ENCODE measurements at places on chromosomes 7 and 10. TPM values are rescaled to one million over a fixed set of nuclear protein-coding genes. Genes with fewer than 3 reads are reported as not detected.

SVOPL gene
- not detected for total RNA-seq

DNA sequence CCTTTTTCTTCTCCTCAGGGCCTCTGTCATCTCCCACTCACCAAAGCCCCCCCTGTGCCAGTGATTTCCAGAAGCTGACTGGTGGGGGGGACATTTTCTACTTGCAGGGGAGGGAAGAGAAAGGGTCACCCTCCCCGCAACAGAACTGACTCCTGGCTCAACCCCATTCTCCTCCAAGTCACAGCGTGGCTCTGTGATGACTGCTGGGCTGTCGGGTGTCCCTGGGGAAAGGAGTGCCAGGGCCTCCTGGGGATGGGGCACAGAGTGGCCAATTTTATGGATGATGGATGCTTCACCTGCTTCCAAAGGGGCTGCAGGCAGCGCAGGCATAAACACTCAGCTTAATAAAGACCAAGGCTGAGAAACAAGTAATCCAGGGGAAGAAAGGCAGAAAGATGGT lies 523.0 kb downstream of the PTPRN2 start:
- no peak for DNase-seq

DNA sequence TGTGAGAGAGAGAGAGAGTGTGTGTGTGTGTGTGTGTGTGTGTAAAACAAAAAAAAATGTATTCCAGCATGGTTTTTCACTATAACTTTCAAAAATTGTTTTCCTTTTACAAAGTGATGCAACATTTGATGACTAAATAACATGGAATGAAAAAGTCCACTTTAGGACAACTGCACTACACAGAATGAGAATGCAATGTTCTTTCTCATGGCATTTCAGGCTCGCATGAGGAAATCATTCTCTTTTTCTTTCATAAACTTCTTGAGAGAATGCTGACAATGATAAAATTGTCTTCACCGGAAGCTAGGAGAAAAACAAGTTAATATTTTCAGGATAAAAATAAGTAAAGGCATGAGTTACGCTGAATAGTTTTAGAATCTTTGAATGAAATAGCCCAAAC lies 53.7 kb downstream of the SLC16A12 start:
- no peak for DNase-seq

DNA sequence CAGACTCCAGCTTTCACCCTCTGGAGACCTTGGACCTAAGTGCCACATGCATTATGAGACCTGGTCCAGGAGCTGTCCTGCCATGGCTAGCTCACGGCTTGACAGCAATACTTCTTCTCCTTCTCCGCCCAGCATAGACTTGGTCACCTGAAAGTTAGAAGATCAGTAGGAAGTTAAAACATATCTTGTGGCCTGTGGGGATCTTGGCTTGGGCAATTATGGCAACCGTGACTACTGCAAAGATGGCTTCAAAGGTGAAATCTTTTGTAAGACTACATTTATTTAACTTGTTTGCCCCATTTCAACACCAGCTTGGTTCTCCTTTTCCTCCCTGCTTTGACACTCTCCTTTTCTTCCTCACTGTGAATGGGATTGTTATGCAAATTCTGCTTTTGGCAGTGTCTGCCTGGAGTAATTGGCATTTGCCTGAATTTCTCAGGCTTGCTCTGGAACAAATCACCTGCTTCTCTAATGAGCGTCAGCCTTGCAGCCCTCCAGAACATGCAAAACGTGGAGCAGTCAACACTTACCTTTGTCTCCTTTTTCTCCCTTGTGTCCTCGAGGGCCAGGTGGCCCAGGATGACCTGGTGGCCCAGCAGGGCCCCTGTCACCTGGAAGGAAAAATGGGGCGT lies 53.4 kb downstream of the COL17A1 start:
- no peak for DNase-seq

ENKUR gene
- not detected for total RNA-seq

DNA sequence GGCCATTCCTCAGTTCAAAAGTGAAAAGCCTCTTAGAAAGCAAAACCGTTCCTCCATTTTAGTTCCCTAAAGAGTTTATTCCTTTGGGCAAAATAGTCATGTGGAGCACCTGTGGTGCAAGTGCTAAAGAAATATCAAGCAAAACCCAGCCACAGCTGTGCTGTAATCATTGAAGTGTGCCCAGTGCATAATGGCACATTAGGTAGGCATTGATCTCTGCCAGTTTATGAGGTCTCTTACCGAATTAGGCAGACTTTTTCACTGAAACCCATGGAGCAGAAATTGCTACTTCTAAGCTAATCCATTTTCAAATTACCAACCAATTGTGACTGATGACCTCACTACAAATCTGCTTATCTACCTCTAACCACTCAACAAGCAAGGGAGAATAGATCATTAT lies 97.2 kb upstream of the SEMA3A start:
- DNase-seq = no peak

DNA sequence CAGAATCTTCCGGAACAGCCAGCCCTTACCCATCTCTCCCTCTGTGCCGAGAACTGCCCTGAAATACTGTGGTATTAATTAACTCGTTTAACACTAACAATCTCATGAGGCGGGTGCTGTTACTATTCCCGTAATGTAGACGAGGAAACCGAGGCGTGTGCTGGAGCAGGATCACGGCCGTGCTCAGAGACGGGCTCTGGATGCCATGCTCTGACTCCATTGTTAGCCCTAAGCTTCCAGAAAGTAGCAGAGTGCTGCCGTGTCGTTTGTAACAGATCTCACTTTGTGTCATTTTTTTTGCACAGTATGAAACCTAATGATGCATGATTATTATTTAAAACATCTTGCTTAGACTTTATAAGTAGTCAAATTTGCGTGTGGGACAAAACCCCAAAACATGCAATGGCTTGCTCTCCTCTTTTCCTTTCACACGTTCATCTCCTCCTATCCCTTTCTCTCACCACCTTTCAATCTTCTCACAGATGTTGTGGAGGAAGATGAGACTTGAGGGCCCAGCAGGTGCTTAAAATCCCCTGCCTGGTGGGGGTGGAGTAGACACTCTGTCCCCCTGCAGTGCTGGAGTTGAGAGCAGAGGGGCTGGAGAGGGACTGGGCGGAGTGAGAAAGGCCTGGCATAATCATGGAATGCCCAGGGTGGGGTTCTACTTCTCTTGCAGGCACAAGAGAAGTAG lies 482 bp upstream of the ACTR3C start:
- DNase-seq = no peak

GRCh38 chr10:11720260-11720741 lies 21.9 kb upstream of the ECHDC3 start:
- DNase-seq = no peak

SLC29A3 gene
- total RNA-seq = 1.7 TPM

LIPN gene
- total RNA-seq = not detected

- DNase-seq = no peak
These were observed 118.8 kb downstream of the DIP2C start for GRCh38 chr10:570628-571163.

DNA sequence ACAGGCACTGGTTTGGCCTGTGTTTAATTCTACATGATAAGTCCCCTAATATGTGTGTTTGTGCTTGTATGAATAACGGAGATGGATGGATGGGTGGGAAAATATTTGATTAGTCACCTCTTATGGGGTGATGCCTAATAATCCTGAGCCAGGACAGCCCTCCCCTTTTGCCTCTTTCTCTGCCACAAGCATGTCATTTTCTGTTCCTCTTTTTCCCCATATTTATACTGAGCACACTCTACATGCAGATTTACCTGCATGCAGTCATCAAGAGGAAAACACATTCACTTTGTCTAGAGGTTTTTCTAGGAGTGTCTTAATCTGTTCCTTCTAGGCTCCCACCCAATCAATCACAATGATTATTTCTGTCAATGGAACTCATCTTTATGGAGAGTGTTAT lies 111.6 kb upstream of the TBX20 start:
- no peak for DNase-seq

DNA sequence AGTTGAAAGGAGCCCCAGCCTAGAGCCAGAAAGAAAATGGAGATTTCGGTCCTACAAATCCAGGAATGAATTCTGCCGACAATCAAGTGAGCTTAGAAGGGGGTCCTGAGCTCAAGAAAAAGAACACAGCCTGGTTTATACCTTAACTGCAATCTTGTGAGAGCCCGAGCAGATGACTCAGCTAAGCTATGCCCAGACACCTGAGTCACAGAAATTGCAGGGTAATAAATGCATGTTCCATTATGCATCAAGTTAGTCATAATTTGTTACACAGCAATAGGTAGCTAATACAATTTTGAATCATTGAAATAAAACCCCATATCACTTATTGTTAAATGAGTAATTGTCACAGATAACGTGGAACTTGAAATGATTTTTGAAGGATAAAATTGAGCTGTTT lies 111.8 kb upstream of the FOXP2 start:
- no peak for DNase-seq

DNA sequence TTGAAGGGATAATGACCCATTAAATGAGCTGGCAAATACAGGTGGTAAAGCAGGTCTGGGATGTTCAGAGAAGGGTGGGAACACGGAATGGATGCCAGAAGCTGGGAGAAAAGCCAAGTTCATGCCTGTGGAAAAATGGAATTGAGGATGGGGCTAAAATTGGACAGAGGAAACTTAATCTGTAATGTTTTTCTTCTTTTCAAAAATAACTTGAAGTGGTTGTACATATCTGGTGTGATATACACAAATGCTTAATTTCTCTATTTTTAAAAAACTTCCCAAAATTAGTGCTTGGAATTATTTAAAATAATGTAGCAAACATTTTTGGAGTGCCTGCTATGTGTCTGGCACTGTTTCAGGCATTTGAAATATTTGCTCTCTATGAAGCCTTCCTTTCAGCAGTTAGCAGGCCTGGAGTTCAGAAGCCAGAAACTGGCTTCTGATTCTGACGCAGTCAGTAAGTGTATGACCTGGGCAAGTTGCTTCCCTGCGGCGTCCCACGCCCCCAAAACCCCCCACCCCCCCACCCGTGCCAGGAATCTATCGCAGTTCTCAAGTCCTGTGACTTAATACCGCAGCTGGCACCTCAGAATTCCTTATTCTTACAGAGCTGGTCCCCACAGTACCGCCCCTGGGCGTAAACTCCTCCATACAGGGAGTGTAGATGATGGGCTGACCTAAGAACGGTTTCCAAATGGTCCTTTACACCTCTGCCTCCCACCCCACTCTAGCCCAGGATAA lies 828 bp upstream of the MALSU1 start:
- DNase-seq = no peak

GRCh38 chr10:50946991-50947781 lies 61.8 kb upstream of the A1CF start:
- DNase-seq = no peak
